ENCODE measurements at places on chromosomes 16 and 17.
A peak's percentile ranks its signal among the peaks of the same experiment; 100 is the strongest.

DNA sequence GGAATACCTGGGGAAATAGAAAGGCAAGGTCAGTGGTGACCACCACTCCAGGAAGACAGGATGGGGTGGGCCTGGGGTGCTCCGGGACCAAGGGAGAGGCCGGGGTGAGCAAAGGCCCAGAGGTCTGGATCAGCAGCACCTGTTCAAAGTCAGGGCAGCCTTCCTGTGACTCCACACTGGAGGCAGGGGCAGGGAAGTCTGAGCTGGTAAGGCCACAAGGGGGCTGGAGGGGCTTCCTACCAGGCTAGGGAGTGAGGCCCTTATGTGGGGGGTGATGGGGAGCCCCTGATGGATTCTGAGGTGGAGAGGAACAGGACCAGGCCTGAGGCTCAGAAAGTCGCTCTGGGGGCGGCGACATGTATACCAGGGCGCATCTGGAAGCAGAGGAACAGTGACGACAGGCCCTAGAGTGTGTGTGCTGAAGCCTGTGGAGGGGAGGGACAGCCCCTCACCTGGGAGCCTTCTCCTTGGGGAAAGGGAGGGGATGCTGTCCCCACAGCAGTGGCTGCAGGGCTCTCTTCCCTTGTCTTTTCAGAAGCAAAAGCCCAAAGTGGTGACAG lies 3.7 kb downstream of the C16orf78 start:
- DNase-seq: no peak

- DNase-seq: no peak
Measured at GRCh38 chr17:39416141-39416540, 14.7 kb upstream of the FBXL20 start.

DNA sequence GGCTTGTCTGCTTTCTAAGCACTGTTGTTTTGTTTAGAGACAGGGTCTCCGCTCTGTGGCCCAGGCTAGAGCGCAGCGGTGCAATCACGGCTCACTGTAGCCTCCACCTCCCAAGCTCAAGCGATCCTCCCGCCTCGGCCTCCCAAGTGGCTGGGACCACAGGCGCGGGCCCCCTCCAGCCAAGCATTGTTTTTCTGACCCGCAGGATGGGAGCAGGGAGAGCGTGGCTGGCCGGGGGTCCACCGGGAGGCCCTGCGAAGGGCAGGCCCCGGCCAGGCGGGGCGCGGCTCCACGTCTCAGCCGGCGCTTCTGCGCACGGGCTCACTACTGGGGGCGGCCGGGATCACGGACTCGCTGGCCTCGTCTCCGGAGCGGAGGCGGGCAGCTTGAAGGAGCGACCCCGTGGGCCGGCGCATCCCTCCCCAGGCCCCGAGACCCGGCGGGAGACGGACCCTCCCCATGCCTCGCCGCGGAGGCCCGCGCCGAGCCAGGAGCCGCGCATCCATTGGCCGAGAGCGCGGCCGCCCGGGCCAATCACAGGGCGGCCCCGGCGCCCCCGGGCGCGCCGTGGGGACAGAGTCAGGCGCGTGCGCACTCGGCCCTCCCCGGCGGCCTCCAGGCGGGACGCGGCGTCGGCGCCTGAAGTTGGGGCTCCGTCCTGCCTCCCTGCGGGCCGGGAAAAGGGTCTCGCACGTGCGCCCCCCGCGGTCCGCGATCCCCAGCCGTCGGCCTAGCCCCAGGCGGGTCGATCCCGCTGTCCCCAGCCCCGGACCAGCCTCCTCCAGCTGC lies 24.9 kb downstream of the ACTG1 start:
- DNase-seq: peak; percentile 57

DNA sequence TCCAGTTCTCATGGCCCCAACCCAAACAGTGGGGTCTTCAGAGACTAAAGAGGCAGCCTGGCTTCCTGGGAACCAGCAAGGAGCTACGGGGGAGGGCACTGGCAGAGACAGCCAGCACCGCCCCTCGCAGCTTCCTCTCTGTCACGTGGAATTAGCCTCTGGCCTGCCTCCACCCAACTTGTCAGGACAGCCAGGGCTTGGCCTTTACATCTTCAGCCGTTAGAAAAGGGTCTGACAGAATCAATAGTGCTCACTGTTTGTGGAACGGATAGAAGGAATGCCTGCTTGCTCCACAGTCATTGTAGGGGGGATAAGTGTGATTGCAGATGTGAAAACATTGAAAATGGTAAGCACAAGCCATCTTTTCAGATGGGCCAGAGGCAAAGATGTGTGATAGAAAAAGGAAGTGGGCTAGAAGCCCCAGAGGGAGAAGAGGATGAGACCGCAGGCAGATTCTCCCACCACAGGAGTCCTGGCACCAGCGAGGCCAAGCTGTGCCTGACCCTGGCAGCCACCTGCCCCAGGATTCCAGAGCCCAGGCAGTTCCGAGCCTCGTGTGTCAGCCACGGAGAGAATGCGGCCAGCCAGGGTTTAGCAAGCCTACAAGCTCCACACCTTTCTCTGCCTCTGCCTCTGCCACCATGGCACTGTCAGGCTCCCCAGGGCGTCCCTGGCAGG lies 18.6 kb downstream of the GRIN2C start:
- DNase-seq: peak; percentile 79

GRCh38 chr17:34177642-34178041 lies 77.4 kb upstream of the CCL2 start:
- peak; percentile 56 for DNase-seq

- no peak for DNase-seq
Measured at GRCh38 chr17:40366076-40366860, 1.7 kb upstream of the GJD3 start.

- no peak for DNase-seq
Measured at GRCh38 chr16:85965125-85965524, 66.2 kb downstream of the IRF8 start.

DNA sequence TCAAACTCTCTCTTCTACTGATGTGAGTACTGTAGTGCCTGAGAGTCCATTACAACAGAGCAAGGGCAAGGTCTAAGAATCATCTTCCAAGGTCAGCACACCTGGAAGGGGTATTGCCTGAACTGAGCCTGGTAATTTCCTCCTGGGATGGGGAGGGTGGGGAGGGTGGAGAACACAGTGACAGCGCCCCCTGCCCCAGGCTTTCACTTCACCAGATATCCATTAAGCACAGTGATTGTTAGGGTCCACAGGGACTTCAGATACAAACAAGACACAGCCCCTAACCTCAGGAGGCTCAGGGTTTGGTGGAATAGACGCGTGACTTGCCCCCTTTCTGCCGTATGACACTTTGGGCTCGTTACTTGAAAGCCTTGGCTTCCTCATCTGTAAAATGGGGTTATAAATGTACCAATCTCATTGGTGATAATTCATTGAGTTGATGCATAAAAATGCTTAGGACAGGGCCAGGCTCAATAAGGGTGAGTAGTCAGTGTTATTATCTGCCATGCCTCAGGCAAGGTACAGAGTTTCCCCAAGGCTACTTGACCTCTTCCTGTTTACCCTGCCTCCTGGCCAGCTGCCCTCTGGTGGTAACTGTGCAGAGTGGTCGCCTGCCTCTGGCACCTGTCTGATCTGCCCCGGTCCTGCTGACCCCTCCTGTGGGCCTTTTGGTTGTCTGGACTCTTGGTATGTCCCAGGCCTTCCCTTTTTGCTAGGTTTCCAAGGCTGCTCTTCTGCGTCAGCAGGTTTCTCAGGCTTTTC lies 13.1 kb upstream of the BRD7 start:
- DNase-seq: no peak

DNA sequence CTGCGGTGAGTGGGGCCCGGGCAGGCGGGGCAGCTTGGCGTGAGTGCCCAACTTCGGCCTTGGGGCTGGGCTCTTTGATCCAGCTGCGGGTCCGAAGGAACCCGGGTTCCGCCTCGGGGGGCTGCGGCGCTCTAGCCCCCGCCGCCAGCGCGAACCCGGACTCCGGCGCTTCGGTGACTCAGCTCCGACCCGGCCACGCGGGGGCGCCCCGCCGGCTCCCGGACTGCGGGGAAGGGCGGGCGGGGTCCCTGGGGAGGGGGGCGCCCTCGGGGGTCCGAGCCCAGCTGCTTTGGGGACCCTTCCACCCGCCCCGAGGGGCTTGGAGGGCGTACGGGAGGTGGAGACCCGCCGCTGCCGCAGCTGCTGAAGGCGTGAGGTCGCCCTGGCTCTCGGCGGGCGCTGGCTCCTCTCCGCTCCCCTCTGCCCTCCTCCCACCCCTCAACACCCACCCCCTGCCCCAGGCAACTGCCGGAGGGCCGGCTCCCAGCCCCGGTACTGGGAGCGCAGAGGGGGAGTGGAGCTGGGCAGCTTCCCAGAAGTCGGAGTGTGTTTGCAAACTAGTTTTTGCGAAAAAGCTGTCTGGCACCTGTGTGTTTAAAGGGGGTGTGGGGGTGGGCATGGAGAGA lies 516 bp downstream of the CPNE2 start:
- DNase-seq: no peak

Measured in MV-4-11 (cell line).